MM.1S (cell line): ENCODE measurements at places on chromosomes 6 and 20.

DNA sequence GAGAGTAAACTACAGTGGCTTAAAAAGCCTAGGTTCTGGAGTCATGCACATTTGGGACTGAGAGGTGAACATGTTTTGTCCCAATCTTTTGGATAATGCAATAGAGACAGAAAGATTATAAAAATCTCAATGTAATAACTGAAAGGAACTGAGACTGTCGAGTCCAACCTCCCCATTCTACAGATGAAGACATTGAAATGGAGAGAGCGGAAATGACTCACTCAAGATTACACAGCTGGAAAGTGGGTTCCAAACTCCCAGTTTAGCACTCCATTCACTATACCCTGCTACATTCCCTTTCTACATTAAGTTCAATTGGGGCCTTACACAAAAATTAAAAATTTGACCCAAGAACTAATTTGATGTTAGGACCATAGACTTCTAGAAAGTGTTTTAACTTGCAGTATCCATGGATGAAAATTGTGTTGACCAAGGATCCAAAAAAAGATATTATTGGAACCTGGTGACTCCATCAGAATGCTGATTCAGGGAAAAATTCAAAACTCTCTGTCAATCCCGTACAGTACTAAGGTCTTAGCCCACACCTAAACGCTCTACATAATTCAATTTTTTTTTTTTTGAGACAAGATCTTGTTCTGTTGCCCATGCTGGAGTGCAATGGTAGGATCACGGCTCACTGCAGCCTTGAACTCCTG is 1.5 kb upstream of the ILRUN start:
- DNase-seq, result no peak

- no peak for DNase-seq
Observed at GRCh38 chr6:101689156-101689555, 295.6 kb downstream of the GRIK2 start.

- DNase-seq, result no peak
Observed at GRCh38 chr6:90521955-90522354, 64.9 kb downstream of the MAP3K7 start.

DNA sequence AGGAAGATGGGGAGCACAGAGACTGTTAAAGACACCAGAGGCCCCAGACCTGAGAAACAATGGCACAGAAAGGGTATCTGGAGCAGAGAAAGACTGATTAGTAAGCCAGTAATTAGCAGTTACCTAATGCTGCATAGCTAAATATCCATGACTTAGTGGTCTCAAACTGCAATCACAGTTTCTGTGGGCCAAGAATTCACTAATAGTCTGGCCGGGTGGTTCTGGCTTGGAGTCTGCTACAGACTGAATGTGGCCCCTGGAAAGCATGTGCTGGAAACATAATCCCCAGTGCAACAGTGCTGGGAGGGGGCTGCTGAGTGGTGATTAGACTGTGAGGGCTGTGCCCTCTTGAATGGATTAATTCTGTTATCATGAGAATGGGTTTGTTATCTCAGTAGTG is 54.1 kb upstream of the VSX1 start:
- no peak for DNase-seq

- DNase-seq, result no peak
Observed at GRCh38 chr6:156590482-156590881, 186.7 kb upstream of the ARID1B start.

DNA sequence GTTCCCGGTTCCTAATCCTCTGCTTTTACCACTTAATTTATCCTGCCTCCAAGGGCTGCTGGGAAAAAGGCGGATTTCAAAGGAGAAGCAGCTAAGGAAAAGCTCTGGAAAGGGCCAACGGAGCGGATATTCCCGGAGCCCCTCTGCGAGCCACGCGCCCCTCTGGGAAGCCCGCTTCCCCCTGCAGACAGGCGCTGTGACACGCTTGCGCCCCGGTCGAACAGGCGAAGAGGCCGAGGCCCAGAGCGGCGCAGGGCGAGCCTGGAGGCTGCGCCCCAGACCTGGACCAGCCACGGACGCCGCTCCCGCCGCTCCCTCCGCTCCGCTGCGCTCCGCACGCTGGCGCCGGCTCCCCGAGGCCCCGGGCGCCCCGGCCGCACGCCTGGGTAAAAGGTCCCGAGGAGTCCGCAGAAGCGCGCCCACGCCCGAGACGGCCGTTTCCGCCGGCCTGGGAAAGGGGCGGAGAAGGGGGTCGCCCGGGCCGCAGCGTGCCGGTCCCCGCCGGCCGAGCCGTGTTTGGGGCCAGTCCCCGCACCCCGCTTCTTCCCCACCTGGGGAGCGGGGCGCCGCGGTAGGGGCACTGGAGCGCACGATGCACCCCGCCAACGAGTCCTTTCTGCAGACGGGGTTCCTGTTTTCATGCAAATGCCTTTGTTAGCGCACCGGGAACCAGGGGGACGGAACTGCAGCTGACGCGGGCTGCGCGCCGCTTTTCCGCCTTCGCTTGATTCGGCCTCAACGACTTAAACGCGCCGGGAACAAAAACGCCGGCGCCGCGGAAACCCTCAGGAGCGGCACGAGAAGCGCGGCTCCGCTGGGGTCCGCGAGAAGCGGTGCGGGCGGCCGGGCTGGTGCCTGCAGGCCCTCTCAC is 91.9 kb upstream of the SIRPA start:
- DNase-seq, result peak; percentile 79

- DNase-seq, result no peak
Observed at GRCh38 chr6:17169711-17170110, 67.9 kb downstream of the STMND1 start.

GRCh38 chr20:56765172-56766073 is 136.3 kb downstream of the TFAP2C start:
- no peak for DNase-seq

GRCh38 chr6:47379328-47379727 is 69.6 kb upstream of the TNFRSF21 start:
- DNase-seq, result no peak

GRCh38 chr6:131966443-131966842 is 15.3 kb upstream of the CCN2 start:
- no peak for DNase-seq

- DNase-seq, result no peak
Observed at GRCh38 chr6:18350271-18350670, 36.9 kb upstream of the RNF144B start.

- DNase-seq, result no peak
Observed at GRCh38 chr6:125658136-125658535, 91.3 kb upstream of the HEY2 start.

- no peak for DNase-seq
Observed at GRCh38 chr6:150083839-150084238, 14.9 kb upstream of the ULBP3 start.

GRCh38 chr20:10946124-10946880 is 272.5 kb upstream of the JAG1 start:
- DNase-seq, result no peak

GRCh38 chr6:122388945-122389344 is 10.5 kb upstream of the HSF2 start:
- no peak for DNase-seq

GRCh38 chr6:42440778-42441696 is 10.7 kb downstream of the TRERF1 start:
- no peak for DNase-seq

DNA sequence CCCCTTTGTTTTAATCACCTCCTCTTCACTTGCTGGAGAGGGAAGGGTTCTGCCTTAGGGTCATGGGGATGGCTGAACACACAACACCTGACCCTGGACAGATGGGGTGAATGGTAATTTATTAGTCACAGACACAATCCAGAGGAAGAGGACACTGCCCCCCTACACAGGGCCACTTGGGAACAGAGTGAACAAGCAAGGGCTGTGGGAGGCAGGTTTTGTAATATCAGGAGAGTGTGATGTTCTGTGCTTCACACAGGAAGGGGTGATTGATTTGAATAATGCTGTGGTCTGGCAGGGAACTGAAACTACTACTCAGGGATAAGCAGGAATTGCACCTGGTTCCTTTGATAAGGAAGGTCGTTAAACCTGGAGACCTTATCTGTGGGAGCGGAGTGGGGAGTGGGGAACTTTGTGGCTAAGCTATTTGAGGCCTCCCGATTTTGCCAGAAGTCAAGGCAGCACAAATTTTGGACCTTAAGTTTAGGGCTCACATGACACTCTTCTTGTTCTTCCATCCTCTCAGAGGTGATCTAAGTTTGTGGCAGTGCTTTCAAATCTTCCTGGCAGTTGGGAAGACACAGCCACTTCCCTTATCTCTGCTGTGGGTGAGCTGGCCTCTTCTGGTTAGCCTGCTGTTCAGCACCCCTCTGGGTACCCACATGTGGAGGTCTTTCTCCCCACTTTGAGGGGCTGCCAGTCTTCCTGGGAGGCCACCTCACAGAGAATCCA is 77.8 kb downstream of the CD164 start:
- no peak for DNase-seq

DNA sequence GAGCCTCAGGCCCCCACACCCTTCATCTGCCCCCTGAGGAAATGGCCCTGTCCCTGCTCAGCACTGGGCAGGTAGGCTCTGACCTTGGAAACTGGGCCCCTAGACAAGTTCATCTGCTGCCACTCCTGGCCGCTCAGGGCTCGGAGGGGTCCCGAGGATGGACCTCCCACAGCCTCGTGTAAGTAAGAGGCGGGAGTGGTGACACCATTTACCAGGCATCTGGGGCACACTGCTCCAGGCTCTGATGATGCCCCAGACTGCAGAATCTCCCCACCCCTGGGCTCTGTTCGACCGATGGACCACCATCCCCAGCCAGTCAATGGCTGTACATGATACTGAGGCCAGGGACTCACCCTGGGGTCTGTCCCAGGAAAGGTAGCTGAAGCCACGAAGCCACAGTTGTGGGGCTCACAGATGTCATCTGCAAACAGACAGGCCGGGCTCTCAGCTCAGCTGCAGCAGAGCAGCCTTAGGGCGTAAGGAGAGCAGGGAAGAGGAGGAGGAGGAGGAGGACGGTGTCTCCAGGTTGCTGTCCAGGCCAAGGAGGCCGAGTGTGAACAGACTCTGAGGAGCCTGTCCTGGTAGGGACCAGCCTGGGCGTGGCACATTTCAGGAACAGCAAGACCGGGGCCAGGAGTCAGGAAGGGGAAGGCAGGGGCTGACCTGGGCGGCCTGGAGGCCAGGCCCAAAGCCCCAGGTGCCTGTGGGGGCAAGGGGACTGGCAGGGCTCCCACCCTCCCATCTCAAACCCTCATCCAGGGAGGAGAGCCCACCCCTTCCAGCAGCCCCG is 300.4 kb downstream of the TAF4 start:
- no peak for DNase-seq
